ENCODE measurements at places on chromosomes 5 and 9. TPM values are rescaled to one million over a fixed set of nuclear protein-coding genes. Genes with fewer than 3 reads are reported as not detected.

Gene SMIM27
- 15.5 TPM for total RNA-seq

Gene PRR16
- total RNA-seq = not detected

Gene SHROOM1
- 9.3 TPM for total RNA-seq

Gene NIPSNAP3A
- 10.3 TPM for total RNA-seq

Gene PRLR
- not detected for total RNA-seq

Gene ACSL6
- 34.0 TPM for total RNA-seq

Gene DMRT3
- not detected for total RNA-seq

Gene MPDZ
- not detected for total RNA-seq

Gene F2RL1
- total RNA-seq = 0.09 TPM

Gene HACD4
- 2.4 TPM for total RNA-seq

Gene SCGB3A1
- not detected for total RNA-seq

Gene GARIN3
- total RNA-seq = 0.30 TPM

Gene MRPS30
- 59.9 TPM for total RNA-seq

Gene CFAP77
- not detected for total RNA-seq

Gene MAP3K1
- total RNA-seq = 20.7 TPM

Gene IL17B
- not detected for total RNA-seq

Gene ALDH1A1
- total RNA-seq = not detected

Gene PCDHGB2
- total RNA-seq = 0.91 TPM

Gene IFNA2
- total RNA-seq = not detected

Gene PITX1
- 0.39 TPM for total RNA-seq

Gene CAMK4
- total RNA-seq = 71.8 TPM

Gene ORM1
- total RNA-seq = not detected

Gene LCN2
- not detected for total RNA-seq

Gene TMEM203
- 34.9 TPM for total RNA-seq

Gene FPGS
- total RNA-seq = 116 TPM
